ENCODE measurements at places on chromosomes 16 and 17.

DNA sequence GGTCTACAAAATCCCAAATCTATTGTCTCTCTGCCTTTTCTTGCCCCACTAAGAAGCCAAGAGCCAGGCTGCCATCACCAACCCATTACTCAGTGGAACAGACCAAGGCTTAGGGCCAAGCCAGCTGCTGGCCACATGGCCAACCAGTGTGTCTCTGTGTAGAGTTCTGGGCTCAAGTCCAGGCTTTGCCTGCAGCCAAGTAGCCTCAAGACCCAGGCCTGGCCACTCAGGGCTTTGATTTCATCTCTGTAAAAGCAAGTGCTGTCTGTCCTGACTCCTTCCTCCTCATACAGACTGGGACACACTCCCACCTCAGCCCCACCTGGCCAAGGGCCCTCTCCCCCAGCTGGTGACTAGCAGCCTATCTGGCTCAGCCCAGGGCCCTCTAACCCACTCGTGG lies 14.6 kb downstream of the SREBF1 start:
- peak; percentile 88 for DNase-seq

DNA sequence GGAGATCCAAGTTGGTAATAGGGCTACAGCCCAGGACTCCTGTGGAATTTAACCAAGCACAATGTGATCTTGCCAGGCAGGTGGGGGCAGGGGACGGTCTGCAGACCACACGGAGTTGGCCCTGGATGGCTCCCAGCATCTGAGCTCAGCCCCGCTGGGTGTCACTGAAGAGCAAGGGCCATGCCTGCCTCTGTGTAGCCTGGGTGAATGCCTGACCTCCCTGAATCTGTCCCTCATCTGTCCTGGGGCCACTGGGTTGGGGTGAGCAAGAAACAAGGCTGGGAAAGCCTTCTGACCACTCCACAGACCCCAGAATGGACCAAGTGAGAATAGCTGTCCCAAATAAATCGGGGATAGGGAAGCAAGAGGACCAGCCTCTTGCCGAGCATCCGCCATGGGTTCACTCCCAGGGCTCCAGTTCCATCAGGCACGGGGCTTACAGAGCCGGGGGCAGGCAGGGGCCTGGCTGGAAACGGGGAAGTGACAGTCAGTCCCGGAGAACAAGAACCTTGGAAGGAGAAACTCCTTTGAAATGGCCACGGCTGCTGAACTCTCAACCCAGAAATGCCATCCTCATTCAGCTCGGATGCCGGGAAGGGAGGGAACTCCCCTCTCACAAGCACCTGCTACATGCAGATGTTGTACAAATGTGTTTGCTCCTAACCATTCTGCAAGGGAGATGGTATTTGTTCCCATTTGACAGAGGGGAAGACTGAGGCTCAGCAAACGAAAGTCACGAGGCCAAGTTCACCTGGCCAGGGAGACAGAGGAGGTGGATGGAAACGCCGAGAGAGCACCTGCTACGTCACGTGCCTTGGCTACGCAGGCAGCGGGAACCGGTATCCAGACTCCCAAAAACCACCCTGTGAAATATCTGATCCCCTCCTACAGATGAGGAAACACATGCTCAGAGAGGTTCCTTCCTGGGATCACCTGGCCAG lies 50.0 kb downstream of the RMI2 start:
- DNase-seq: no peak

DNA sequence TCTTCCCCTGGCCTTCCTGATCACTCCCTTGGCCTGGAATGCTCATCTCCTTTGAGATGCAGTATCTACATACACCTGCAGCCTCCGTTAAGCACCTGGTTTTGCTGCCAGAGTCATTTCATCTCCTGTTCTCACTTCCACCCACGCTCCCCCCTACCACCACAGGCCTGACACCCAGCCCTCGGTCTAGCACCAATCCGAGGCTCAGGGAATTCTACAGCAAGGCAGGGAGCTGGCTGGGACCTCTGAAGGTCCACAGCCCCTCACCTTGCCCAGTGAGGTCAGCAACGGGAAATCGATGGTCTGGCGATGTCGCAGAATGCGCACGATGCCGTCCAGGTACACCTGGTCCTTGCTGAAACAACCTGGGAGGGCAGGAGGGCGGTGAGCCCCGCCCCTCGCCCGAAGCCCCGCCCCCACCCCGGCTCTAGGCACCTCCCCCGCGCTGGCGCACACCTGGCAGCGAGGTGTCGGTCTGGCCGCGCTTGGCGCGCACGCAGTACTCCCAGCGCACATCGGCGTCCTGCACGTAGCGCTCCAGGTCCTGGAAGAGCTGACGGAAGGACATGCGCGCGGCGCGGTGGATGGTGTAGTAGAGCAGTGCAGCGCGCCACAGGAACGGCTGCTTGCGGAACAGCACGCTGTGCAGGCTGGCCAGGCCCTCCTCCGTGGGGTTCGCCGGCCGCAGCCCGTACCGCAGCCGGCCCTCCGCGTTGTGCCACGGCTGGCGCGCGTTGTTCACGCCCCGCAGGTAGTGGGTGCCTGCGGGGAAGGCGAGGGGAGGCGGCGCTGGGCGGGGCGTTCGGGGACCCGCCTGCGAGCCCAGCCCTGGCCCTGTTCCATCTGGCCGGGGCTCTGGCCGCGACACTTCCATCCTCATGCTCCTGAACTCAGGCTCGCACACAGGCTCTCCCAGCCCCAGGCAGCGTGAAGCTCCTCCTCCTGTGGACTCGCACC lies 5.7 kb downstream of the MATCAP1 start:
- DNase-seq: peak; percentile 61

GRCh38 chr17:8729421-8729820 lies 15.2 kb downstream of the CCDC42 start:
- DNase-seq: no peak

- DNase-seq: no peak
Measured at GRCh38 chr17:40724656-40725055, 21.1 kb upstream of the KRT24 start.

- DNase-seq: peak; percentile 83
Measured at GRCh38 chr17:8674344-8675305, 44.1 kb upstream of the MYH10 start.

DNA sequence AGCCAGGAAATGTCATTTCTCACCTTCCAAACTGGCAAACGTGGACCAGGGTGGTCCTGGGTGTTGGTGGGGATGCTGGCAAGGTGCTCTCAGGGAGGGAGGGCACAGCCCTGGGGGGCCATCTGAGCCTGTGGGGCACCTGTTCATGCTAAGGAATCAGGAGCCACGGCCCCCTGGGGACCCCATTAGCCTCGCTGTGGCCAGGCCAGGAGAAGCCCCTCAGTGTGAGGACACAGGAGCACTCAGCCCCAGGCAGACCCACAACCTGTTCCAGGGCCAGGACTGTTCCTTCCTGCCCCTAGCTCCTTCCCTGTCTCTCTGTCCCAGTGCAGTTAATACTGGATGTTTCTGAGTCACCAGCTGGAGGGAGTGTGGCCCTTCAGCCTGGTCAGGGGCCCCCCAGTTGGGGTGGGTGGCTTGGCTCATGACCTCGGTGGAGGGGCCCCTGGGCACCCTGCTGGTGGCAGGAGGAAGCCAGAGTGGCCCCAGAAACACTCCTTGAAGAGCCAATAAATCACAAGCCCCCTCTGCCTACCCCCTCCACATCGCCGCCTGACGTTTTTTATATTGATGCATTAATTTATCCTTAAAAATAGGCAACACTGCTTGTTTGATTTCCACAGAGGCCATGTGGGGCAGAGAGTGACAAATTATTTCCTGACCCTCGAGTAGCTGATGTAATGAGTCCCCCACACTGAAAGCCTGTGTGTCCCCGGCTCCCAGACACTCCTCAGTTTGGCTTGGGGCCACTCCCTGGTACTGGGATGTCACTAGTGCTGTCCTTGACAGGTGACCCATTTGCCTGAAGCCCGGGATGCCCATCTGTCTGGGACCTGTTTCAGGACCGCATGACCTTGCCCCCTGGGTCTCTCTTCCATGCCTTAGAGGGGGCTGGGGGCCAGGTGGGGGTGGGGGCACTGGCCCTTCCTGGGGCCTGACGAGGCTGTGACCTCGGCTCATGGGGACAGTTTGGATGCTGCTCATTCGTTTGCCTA lies 22.3 kb downstream of the ACTG1 start:
- DNase-seq: no peak

DNA sequence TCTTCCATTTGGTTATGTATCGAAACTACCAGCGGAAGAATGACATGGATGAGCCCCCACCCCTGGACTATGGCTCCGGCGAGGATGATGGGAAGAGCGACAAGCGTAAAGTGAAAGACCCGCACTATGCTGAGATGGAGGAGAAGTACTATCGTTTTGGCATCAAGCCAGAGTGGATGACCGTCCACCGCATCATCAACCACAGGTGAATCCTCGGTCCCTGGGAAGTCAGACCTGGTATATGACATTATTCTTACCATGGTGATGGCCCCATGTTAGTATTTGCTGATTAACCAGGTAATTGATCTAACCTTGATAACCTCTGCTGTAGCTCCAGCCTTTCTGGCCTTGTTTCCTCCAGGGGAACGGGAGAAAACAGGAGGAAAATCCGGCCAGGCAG lies 8.5 kb downstream of the CHD3 start:
- no peak for DNase-seq

DNA sequence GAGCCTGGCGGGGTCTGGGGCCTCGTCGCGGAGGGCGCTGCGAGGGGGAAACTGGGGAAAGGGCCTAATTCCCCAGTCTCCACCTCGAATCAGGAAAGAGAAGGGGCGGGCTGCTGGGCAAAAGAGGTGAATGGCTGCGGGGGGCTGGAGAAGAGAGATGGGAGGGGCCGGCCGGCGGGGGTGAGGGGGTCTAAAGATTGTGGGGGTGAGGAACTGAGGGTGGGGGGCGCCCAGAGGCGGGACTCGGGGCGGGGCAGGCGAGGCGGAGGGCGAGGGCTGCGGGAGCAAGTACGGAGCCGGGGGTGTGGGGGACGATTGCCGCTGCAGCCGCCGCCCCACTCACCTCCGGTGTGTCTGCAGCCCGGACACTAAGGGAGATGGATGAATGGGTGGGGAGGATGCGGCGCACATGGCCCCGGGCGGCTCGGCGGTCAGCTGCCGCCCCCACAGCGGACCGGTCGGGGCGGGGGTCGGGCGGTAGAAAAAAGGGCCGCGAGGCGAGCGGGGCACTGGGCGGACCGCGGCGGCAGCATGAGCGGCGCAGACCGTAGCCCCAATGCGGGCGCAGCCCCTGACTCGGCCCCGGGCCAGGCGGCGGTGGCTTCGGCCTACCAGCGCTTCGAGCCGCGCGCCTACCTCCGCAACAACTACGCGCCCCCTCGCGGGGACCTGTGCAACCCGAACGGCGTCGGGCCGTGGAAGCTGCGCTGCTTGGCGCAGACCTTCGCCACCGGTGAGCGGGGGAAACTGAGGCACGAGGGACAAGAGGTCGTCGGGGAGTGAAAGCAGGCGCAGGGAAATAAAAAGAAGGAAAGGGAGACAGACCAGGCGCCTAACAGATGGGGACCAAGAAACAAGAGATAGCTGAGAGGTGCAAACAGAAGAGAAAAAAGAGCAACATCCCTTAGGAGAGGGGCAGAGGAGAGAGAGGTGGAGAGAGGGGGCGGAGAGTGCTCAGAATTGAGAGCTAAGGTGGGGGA lies at the start of gene PNMT:
Gene PNMT (plus strand): TSS at position 509 of the 980 bp plus-strand sequence. CDS start 23 bp downstream, at position 532.
- DNase-seq: peak; percentile 72

DNA sequence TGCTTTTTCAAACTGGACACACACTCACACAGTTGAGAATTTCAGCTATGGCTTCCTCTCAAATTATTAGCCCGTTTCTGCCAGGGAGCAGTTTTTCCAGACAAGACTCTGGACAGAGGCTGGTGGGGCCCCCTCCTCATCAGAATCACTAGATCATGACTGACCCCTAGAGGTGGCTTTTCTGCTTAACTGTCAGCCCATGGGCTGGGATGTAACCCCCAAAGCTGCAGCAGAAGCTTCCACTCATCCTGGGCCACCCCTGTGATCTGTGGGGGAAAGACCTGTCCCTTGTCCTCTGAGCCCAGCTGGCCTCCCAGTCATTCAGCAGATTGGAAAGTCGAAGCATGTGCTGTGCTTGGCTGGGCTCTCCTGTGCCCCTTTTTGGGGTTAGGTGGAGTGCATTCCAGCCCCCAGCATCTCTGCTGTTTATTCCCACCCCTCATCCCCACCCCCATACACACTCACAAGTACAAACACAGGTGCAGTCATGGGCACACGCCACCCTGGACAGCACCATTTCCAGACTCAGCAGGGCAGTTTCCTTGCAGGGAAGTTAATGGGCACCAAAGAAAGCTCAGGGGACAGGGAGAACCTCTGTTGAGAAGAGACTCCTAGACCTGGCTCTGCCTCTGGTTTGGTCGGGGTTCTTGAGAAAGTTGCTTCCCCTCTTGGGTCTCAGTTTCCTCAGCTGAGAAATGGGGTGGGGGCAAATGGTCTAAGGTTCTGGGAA lies 77.6 kb upstream of the RBL2 start:
- DNase-seq: no peak

- no peak for DNase-seq
Measured at GRCh38 chr17:61947367-61948078, 19.7 kb upstream of the INTS2 start.

DNA sequence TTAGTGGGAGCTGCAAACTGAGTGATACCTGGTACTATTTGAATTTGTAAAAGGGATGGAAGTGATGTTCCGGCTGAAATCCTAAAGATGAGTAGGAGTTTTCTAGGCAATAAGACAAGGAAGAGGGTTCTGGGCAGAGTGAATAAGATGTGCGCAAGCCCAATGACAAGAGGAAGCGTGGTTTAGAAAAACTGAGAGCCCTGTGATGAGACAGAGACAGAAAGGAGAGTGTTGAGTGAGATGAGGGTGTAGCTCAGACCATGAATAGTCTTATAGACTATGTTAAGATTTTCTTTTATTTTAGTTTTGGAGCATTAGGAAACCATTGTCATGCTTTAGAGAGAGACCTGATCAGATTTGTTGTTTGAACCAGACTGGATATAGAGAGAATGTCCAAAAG lies 50.2 kb downstream of the COX10 start:
- DNase-seq: no peak

DNA sequence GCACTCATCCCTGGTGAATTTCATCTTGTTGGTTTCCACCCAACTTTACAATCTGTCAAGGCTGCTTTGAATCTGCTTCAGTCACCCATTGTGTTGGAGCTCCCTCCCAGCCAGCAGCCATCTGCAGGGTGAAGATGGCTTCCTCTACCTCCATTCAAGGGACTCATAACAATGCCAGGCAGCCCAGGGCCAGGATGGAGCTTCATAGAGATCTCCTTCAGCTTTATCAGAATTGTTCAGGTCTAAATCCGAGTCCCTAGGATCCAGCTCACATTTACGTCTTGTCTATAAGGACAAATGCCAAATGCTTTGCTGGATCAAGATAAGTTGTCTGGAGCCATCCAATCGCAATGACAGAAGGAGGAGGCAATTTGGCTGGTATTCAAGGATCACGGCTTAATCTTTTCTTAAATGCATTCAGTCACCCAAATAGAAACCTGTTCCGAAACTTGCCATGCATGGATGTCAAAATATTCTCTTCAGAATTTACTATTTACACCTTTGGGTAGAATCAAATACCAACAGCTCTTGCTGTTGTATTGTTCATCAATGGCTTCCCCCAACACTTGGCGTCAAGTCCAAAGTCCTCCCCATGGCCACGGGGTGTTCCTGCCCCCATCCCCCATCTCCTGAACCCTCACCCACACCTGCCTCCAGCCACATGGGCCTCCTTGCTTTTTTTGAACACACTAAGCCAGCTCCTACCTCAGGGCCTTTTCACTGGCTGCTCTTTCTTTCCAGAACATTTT lies 3.8 kb upstream of the FAM171A2 start:
- no peak for DNase-seq
